NAMALWA (cell line): ENCODE measurements at places on chromosomes 13 and 19.

- DNase-seq: no peak
These were observed 875.0 kb downstream of the PCDH9 start for GRCh38 chr13:66354879-66355751.

GRCh38 chr13:99083981-99084380, 106.1 kb upstream of the DOCK9 start:
- peak; percentile 31 for DNase-seq

- DNase-seq: no peak
These were observed 64.3 kb downstream of the RASL11A start for GRCh38 chr13:27334774-27335435.

- DNase-seq: no peak
These were observed 18.1 kb upstream of the SLC7A9 start for GRCh38 chr19:32887572-32888215.

- no peak for DNase-seq
These were observed 69.3 kb downstream of the LMO7 start for GRCh38 chr13:75705395-75705794.

DNA sequence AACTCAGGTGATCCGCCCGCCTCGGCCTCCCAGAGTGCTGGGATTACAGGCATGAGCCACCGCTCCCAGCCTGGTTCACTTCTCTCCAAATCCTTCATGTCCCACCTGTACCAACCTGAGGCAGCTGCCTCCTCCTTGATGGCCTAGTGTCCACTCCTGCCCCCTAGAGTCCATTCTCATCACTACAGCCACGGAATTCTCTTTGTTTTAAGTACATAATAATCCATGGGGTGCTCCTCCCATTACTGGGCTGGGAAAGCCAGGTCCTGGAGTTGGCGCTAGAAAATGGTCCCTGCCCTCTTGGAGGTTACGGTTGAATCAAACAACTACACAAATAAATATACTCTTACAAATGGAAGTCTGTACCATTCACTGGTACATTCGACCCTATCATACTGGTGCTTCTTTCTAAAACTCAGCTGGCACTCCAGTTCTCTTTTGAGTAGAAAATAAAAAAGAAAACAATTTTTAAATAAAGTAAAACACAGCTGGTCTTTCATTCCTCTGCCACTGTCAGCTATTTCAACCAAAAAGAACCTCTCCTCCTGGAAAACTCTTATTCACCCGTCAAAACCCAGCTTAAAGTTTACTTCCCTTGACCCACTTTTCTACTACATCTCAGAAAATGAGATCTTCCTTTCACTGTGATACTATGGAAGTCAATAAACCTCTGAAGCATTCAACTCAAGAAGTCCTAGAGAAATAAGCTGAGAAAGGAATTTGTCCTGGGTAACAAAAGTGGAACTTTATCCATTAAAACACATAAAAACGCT, 22.4 kb upstream of the ARHGEF18 start:
- DNase-seq: peak; percentile 67
